ENCODE measurements at places on chromosomes 3 and 15.

GRCh38 chr3:128923576-128923975 lies 44.2 kb downstream of the ACAD9 start:
- no peak for DNase-seq

DNA sequence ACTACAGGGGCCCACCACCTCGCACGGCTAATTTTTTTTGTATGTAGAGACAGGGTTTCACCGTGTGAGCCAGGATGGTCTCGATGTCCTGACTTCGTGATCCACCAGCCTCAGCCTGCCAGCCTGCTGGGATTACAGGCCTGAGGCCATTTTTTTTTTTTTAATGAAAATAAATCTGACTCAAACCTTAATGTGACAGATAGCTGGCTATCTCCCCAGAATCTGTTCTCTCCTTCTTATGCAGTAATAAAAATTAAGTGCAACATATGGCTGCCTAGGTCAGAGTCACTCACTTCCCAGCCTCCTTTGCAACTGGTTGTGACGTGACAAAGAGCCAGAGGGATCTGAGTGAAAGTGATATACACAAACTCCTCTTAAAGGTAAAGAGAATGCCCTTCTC lies 53.0 kb downstream of the ZNF148 start:
- no peak for DNase-seq

DNA sequence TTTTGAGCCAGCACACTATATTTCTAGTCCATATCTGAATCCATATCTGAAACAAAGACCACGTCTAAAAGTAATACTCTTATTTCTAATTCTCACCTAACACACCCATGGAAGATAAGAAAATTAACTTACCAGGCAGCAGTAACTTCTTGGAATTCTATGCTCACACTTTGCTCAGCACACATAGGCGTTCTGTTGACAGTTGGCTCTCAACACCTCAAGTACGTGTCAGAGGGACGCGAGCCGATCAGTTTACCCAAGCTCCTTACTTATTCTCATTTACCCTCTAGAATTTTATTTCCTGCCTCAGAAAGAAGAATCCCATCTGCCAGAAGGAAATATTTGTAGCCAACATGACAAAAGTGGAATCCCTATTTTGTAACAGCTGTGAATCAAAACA lies 911.9 kb downstream of the FHIT start:
- no peak for DNase-seq

- DNase-seq = no peak
Observed at GRCh38 chr3:85384372-85384771, 425.6 kb downstream of the CADM2 start.

- no peak for DNase-seq
Observed at GRCh38 chr15:89068325-89068784, 19.9 kb upstream of the ABHD2 start.

GRCh38 chr15:71117714-71118305 lies 2.5 kb downstream of the THSD4 start:
- no peak for DNase-seq

GRCh38 chr15:93709708-93710107 lies 521.7 kb upstream of the MCTP2 start:
- DNase-seq = no peak

GRCh38 chr15:96582473-96582872 lies 252.0 kb downstream of the NR2F2 start:
- DNase-seq = no peak

GRCh38 chr3:119681279-119681678 lies 4.1 kb upstream of the COX17 start:
- DNase-seq = no peak

- DNase-seq = no peak
Observed at GRCh38 chr3:38538773-38539353, 42.7 kb downstream of the EXOG start.

- no peak for DNase-seq
Observed at GRCh38 chr3:125168711-125169393, 43.7 kb downstream of the SLC12A8 start.

- no peak for DNase-seq
Observed at GRCh38 chr3:5523125-5523524, 335.6 kb downstream of the EDEM1 start.

GRCh38 chr15:63084806-63085205 lies 36.9 kb upstream of the LACTB start:
- no peak for DNase-seq

- DNase-seq = no peak
Observed at GRCh38 chr3:3109407-3110298, 521 bp downstream of the IL5RA start.

- no peak for DNase-seq
Observed at GRCh38 chr15:41543521-41543870, 561 bp downstream of the RPAP1 start.

DNA sequence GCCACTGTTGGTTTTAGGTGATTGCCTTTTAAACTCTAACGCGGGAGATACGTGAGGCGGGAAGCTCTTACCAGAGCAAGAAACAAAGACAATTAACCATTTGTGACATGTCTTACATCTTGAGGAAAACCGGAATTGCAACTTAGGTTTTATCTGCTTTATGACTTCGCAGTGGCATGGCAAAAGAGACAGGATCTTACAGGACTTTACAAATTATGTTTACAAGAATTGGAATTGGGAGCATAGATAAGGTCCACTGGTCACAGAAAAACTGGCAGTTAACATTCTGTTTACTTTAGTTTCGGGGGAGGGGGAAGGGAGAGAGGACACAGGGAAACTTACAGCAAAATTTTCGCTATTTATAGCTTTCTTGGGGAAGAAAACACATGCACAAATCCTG lies 1119.6 kb downstream of the ZPLD1 start:
- no peak for DNase-seq

DNA sequence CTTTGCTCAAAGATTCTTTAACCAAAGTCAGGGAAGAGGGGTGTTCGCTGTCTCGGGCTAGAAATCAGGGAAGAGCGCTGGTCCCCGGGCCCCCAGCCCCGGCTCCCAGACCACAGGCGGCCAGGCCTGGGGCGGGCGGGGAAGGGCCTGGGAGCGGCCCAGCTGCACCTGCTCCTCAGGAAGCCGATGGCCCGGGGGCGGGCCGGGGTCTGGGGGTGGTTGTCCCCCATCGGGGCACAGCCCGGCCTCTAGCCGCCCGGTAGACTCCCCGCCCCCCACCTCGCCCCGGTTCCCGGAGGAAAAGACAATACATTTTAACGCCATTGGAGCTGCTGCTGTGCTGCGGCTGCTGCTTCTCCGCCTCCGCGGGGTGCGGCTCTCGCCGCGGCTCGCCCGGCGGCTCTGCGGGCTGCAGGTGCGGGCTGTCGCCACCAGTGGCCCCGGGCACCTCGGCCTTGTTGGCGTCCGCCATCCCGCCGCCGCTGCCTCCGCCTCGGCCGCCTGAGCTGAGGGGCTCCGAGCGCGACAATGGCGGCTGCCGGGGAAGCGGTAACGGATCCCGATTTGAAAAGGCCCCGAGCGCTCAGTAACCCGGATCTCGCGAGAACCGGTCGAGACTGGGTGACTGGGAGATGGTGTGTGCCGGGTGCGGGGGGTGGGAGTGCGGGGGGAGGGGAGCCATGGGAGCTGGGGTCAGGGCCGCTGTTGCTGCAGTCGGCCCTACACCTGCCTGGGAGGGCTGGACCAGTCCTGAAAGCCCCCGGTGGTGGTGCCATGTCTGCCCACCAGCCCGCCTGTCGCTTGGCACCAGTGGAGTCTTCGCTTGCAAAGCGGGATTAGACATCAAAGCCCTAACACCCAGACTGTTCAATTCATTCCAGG lies at the start of gene MYEF2:
MYEF2 (minus strand) TSS at position 530 of the 882 bp plus-strand sequence; CDS start at position 472, 58 bp downstream.
- no peak for DNase-seq

DNA sequence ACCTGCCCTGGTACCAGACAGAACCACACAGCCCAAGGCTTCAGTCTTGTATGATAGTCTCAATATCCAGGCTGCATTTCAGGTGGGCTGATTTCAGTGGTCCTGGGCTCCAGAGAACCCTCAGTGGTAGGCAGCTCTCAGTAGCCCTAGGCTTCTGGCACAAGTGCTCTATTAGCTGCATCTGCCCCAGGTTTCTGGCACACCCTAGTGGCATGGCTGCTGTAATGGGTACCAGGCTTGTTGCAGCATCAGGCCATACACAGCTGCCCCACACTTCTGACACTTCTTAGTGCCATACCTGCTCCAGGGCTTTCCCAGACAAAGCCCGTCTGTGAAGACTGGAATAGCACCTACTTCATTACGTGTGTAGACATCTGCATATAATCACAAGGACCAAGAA lies 1062.2 kb upstream of the EPHA6 start:
- no peak for DNase-seq

GRCh38 chr3:10329495-10330015 lies 8.6 kb upstream of the SEC13 start:
- no peak for DNase-seq

- DNase-seq = no peak
Observed at GRCh38 chr3:64601824-64602223, 86.0 kb downstream of the ADAMTS9 start.

DNA sequence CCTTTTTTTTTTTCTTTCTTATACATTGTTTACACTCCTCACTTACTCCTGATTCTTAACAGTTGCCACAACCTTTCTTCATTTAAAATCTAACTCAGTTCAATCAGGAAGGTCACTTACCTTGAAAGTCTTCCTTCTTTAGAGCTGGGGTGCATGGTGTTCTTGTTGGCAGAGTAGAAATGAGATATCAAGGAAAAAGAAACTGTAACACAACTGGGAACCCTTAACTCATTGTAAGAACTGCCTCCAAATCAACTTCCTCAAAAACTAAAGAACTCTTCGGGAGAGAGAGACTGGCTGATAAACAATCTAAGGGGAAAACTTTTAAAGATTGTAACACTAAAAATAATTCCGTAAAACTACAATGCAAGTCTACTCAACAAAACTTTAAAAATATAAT lies 1.4 kb upstream of the APPL1 start:
- DNase-seq = no peak

- DNase-seq = no peak
Observed at GRCh38 chr3:96430079-96430478, 384.3 kb upstream of the EPHA6 start.

GRCh38 chr3:70853161-70853944 lies 540.9 kb upstream of the MDFIC2 start:
- no peak for DNase-seq

Measured in NCI-H187 treated with DMSO at 0.1 percent for 48 hours (cell line).